CD4-positive, alpha-beta T cell (primary cell): ENCODE measurements at places on chromosomes 7 and 10.
A peak's percentile ranks its signal among the peaks of the same experiment; 100 is the strongest.

DNA sequence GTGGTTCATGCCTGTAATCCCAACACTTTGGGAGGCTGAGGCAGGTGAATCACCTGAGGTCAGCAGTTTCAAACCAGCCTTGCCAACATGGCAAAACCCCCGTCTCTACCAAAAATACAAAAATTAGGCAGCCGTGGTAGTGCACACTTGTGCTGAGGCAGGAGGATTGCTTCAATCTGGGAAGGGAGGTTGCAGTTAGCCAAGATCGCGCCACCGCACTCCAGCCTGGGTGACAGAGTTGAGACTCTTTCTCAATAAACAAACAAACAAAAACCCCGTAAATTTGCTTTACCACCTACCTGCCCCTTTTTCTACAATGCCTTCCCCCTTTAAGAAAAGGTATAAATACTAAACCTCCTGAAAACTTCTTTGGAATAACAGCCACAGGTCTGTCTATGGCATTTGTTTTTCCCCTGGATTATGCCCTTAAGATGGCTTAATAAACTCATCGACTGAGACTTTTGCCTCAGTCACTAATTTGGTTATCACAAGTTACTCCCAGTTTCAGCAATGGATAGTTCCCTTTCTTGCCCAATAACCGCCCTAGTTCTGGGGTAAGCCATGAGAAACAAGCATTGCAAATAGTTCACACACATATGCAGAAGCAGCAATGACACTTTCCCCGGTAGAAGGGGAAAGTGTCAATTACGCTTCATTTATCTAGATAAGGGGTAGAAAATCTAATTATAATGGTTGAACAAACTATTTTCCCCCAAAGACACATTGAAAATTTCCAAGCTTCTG, 52.8 kb upstream of the SVIL start:
- DNase-seq: no peak

DNA sequence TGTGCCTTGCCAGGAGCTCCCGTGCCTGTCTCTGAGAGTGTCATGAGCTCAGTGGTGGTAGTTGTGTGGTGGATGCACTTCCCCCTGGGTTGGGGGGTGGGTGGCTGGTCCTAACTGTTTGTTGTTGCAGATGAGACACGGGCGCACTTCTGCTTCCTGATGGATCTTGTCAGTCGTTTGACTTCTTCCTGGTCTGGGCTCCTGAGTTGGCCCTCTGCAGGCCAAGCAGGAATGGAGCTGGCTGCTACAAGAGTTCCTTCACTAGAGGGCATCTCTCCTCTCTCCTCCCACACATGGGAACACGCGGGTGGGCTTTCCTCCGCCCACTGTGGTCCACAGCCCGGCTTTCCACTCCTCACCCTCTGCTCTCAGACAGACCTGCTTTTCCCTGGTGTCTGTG, 82.0 kb downstream of the BMS1 start:
- DNase-seq: no peak

- no peak for DNase-seq
Observed at GRCh38 chr10:33669904-33670303, 335.4 kb upstream of the NRP1 start.

DNA sequence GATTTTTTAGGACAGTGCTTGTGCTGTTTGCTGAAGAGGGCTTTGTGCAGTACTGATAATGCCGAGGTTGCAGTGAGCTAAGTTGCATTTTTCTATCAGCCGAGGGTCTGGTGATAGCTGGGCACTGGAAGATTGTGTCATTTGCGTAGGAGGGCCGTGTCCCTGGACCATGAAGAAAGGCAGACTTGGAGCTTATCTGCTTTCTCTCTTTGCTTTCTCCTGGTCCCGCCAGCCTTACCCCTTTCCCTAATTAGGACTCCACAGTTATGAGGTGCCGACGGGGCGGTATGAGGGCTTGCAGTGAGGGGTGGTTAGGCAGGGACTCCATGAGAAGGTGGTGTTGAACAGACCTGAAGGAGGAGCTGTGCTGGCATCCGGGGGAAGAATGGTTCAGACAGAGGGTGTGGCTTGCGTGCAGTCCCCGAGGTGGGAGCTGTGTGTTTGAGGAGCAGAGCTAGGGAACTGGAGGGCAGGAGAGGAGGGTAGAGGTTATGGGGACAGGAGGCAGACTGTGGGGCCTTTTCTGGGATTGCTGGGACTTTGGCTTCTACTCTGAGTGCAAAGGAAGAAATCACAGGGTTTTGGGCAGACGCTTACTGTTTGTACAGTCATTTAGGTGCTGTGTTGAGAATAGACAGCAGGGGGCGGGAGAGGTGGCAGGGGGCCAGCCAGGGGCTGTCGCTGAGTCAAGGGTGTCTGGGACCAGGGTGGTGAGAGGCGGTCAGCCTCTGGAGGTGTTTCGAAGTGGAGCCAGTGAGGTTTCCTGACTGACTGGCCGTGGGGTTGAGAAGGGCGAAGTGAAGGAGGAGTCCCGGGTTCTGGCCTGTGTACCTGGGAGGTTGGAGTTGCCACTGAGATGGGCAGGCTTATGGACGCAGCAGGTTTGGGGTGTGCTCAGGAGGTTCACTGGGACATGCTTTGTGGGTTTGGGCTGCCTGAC, 43.4 kb downstream of the PRF1 start:
- peak; percentile 45 for DNase-seq

GRCh38 chr7:115088893-115089292, 167.0 kb downstream of the MDFIC start:
- DNase-seq: no peak

DNA sequence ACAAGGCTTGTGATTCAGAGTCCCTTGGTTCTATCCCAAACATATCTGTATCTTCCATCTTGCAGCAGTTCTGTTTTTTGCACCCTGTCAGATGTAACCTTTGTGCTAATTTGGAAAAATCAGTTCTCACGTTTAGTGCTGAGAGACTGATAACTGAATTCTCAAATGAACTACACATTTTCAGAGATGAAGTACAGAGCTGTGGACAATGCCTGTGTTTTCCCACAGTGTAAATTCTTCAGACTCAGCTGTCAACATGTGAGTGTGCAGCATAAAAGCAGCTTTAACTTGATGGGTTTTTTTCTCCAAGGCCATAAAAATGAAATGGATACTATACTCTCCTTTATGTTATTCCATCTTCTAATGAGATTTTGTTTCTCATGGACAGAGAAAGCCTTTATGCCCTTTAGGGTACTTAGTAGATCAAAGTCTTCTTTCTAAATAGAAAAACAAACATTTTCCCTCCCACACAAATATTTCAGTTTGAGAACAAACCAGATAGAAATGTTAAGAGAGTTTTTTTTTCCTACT, 150.9 kb downstream of the SEMA3A start:
- no peak for DNase-seq

- DNase-seq: no peak
Observed at GRCh38 chr10:72459301-72459700, 104.6 kb upstream of the DNAJB12 start.

- DNase-seq: no peak
Observed at GRCh38 chr10:113720386-113720785, 31.1 kb upstream of the PLEKHS1 start.

DNA sequence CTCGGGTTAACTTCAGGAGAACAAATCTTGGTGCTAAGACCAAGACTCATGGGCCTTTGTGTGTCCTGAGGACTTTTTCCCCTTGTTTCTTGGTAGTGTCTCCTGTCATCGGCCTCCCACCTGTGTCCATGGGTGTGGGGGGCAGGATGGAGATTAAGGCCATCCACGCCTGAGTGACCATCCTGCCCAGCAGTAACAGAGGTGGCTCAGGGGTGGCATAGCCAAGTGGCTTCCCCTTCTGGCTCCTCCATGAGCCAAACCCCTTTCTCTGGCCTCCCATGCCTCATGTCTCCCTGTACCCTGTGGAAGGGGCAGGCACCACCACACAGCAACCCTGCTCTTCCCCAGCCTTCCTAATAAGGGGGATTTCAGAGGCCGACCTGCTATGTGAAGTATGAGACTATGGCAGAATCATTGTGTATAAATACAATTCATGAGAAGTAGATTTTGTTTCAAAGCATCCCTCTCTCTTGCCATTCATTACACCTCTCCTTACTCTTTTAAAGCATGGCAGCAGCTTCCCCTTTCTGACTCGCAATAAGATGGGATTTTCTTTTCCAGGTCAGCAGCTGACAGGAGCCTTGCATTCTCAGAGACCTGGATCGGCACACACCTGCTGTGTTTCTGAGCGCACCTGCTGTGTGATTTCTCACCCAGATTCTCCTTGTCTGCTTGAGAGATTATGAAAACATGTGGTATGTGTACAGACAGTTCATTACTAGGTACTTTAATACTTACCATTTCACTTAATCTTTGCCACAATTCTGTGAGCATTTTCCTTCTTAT, 102.5 kb downstream of the XPNPEP1 start:
- no peak for DNase-seq

GRCh38 chr7:73844848-73845460, 2.6 kb upstream of the METTL27 start:
- no peak for DNase-seq

GRCh38 chr10:74011017-74011416, 13.1 kb downstream of the VCL start:
- DNase-seq: no peak

DNA sequence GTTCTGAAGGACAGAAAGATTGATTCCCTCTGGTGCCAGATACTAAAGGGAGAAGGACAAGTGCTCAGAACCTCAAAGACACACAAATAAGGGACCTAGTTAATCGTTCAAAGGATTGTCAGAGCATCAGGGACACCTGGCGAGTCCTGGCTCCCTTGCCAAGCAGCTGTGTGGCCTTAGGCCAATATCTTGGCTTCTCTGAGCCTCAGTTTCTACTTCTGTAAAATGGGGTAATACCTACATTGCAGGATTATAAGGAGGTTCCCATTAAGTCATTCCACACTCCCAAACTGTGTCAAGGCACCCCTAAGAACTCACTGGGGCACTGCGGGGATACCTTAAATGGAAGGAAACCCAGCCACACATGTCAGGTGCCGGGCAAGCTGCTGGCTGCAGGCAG, 29.4 kb downstream of the DRGX start:
- no peak for DNase-seq

GRCh38 chr10:52599551-52600200, 172.9 kb downstream of the MBL2 start:
- no peak for DNase-seq

- DNase-seq: no peak
Observed at GRCh38 chr7:141294143-141294829, 220.4 kb downstream of the TMEM178B start.

GRCh38 chr7:134512271-134512670, 15.1 kb upstream of the AKR1B10 start:
- DNase-seq: no peak

DNA sequence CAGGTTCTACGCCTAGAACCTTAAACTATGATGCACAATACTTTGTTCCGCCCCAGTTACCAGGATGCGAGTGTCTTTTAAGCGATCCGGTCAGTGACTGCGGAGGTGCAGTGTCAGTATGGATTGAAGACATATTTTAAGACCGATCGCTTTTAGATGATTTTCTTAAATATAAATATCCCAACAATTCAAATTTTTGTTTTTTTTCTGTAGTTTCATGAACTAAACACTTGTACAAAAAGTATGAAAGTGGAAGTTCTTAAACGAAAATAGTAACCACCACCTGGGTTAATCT, 835 bp downstream of the COMMD3 start:
- no peak for DNase-seq

DNA sequence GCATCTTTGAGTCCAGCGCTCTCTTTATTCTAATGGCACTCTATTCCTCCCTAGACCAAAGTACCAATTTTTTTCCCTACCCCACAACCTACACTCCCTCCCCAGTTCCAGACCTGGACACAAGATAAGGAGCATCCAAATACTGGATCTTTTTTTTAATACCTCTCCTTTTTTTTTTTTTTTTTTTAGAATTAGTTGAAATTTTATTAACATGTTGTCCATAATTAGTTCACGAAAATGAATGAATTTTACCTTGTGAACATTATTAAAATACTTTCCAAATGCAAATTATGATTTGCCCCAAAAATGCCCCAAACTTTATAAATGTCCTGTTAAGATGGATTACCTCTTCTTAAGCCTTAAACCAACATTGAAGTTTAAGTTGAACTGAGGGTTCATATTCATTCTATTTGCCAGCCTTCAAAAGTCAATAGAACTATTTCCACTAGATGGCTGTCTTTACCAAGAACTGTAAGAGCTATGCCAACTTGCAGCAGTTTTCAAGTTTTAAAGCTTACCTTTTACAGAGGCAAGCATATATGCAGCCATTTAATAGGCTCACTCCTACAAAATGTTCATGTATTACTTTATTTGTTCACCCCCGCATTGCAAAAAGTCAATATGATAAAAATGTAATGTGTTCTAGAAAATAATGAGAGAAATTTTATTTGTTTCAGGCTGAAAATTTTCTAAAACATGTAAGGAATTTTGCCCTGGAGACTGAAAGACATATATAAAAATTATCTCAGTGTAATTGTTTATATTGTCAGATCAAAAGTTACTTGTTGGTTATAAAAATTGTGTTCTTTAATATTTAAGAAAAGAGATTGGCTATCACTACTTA, 39.7 kb upstream of the TNKS2 start:
- DNase-seq: no peak

DNA sequence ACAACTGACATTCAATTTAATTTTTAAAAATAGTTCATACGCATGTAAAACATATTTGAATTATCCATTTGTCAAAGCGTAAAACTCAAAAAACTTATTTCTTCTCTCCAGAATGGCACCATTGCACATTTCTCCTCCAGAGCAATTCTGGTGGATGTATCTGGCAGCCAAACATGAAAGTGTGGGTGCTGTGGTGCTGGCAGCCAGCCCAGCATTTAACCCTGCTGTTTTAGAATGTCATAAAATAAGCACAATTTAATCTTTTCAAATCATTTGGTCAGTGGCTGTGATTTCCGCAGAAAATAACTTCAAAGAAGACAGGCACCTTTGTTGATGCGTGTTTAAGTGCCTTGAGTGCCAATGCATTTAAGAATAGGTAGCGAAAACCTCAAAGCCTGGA, 302.7 kb upstream of the MEOX2 start:
- DNase-seq: no peak

- no peak for DNase-seq
Observed at GRCh38 chr7:94249631-94250030, 145.1 kb upstream of the COL1A2 start.

DNA sequence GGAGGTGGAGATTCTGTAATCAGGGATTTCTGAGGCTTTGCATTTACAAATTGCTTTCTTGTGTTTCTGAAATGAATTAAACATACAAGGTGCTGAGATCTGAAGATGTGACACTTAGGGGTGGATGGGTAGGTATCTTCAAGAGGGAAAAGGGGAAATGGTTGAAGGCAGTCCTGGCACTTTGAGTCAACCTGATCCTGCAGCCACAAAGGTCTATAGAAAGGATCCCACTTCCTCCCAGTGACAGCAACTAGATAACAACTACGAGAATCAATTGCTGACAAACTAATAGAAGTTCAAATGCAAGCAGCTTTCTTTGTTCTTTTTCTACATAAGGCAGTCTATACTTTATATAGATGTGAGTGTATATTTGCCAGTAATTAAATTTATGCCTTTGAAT, 553.3 kb downstream of the MDFIC start:
- DNase-seq: no peak

DNA sequence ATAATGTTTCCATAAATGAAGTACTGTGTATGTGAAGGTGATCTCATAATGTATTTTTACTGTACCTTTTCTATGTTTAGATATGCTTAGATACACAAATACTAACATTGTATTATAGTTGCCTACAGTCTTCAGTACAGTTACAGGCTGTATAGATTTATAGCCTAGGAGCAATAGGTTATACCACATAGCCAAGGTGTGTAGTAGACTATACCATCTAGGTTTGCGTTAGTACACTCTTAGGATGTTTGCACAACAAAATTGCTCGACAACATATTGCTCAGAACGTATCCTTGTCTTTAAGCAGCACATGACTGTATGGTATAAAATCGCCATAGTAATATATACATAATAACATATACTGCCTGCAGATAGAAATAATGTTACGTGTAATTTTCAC, 42.9 kb downstream of the WAC start:
- DNase-seq: no peak
